ENCODE measurements at places on chromosomes 13 and 19. TPM values are rescaled to one million over a fixed set of nuclear protein-coding genes. Genes with fewer than 3 reads are reported as not detected.

GRCh38 chr13:36059321-36059720 is 71.9 kb downstream of the DCLK1 start:
- no peak overlapping the region for H3K27ac ChIP-seq
- no peaks in the 10 kb centered on the region for H3K36me3 ChIP-seq
- DNase-seq, result no peak
- no peaks in the 10 kb centered on the region for H3K4me1 ChIP-seq

- DNase-seq, result no peak
- no peak overlapping the region for H3K27ac ChIP-seq
- no peaks in the 10 kb centered on the region for H3K4me1 ChIP-seq
Measured at GRCh38 chr13:97100821-97101220, 106.5 kb upstream of the OXGR1 start.

The CCDC8 gene
- total RNA-seq, result not detected

DNA sequence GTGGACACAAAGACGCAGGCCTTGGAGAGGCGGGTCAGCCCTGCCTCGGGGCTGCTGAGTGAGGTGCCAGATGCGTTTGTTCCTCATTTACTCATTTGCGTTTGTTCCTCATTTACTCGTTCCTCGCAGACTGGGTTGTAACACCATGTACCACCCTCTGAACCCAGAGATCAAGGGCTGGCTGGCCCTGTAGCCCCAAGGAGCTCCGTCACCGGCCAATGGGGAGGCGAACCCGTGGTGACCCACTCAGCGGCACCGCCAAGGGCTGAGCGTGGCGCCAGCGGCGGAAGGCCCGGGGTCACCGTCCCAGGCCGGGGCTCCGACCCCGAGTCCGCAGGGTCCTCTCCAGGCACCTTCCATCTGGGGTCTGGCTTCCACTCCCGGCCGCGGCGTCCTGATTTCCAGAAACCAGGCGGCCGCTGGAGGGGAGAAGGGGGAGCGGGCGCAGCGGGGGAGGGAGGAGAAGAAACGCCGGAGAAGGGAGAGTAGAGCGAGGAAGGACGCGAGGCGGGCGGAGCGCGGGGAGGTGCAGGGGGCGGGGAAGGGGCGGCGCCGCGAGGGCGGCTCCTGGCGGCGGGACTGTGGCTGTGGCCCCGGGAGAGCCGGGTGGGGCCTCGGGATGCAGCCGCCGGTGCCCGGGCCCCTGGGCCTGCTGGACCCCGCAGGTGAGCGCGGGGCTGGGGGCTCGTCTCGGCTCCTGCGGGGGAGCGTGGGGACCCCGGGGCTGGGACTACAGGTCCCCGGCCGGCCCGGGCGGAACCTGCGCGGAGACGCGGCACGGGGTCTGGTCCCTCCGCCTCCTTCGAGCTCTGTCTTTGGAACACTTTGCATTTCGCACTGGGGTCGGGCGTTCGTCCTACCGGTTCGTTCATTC is at the start of gene TMEM255B:
TSS of gene TMEM255B (plus strand) at position 576 of the 874 bp plus-strand sequence. CDS start at position 620, 44 bp downstream.
- peak within 1 kb of the TSS; percentile 59 for H3K4me3 ChIP-seq
- peaks cover 14% of the 10 kb centered on the region for H3K4me1 ChIP-seq
- no peak within 1 kb of the TSS for H3K27ac ChIP-seq
- peak; percentile 59 for DNase-seq
- no peaks in the 10 kb centered on the region for H3K36me3 ChIP-seq
- H3K27me3 ChIP-seq, result peaks cover 37% of the 10 kb centered on the region

DNA sequence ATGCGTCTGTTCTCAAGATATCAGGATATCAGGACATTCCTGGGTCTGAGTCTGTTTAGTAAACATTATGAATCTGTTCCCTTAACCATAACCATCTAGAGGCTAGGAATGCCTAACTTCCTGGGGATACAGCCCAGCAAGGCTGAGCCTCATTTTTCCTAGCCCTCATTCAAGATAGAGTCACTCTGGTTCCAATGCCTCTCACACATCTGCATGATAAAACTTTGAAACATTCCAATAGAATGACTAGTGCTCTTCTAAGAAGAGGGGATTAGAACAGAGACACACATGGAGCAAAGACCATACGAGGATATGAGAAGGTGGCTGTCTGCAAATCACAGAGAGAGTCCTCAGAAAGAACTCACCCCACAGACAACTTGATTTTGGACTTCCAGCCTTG is 20.6 kb upstream of the CABP5 start:
- H3K4me1 ChIP-seq, result no peaks in the 10 kb centered on the region
- no peaks in the 10 kb centered on the region for H3K36me3 ChIP-seq
- DNase-seq, result no peak
- no peak overlapping the region for H3K4me3 ChIP-seq

DNA sequence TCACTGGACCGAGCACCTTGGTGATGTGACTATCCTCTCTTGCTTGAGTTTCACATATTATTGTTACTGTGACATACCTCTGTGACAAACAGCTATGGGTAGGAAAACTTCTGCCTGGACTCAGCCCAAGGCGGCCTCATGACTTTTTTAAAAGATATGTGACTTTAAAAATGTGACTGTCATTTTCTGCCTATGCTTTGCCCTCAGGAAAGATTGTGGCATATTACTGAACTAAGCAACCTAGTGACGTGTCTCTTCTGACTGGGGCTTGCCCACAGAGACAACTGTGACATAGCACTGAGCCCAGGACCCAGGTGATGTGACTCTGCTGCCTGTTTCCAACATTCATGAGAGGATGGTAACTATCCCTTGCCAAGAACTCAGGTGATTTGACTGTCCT is 84.8 kb downstream of the ZNF728 start:
- no peaks in the 10 kb centered on the region for H3K36me3 ChIP-seq
- DNase-seq, result no peak
- H3K27me3 ChIP-seq, result no peaks in the 10 kb centered on the region

DNA sequence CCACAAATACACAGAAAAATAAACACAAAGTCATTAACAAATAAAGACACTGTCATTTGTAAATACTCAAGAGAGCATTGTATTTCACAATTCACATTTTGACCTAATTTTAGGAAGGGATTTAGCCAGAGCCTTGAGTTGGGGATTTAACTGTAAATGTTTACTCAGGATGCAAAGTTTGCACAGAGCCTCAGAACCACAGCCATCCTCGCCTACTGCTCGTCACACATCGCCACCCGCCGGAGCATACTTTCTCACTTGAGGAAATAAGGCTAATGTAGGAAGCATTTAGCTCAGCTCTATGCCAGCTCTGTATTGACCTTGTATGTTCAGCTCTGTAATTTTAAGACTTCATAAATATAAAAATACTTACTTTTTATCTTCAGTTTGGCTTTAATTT is 442.7 kb downstream of the OXGR1 start:
- H3K27me3 ChIP-seq, result no peaks in the 10 kb centered on the region
- no peaks in the 10 kb centered on the region for H3K4me1 ChIP-seq
- H3K4me3 ChIP-seq, result no peak overlapping the region
- no peak for DNase-seq
- H3K27ac ChIP-seq, result no peak overlapping the region

GRCh38 chr19:50922317-50922853 is 11.2 kb upstream of the KLK4 start:
- H3K36me3 ChIP-seq, result no peaks in the 10 kb centered on the region
- no peaks in the 10 kb centered on the region for H3K27me3 ChIP-seq
- peak; percentile 71 for DNase-seq
- no peak overlapping the region for H3K27ac ChIP-seq
- no peak overlapping the region for H3K4me3 ChIP-seq

DNA sequence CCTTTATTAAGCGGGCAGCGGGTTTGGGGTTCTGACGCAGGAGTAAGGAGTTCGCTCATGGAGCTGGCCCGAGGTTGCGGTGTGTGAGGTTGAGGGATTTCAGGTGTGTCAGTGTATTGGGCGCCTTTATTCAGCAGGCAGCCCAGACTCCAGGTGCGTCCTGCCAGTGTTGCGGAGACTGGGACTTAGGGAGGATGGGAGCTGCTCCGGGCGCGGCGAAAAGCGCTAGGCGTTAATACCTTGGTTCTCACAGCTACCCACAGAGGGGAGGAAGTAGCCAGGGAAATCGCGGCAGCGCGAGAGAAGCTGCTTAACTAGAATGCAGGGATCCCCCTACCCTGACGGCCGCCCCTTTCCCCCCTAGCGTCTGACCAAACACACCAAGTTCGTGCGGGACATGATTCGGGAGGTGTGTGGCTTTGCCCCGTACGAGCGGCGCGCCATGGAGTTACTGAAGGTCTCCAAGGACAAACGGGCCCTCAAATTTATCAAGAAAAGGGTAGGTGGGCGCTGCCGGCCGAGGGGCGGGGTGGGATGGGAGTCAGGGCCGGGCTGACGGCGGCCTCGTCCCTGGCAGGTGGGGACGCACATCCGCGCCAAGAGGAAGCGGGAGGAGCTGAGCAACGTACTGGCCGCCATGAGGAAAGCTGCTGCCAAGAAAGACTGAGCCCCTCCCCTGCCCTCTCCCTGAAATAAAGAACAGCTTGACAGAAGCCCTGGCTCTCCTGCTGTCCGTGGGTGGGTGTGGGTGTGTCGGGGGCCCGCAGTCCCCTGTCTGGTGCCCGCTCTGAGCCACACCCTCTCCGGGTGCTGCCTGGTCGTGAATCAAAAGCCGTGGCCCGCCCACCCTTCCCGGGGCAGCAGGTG is 1.1 kb downstream of the RPL36 start:
- peak overlapping the region; percentile 86 for H3K4me3 ChIP-seq
- peak overlapping the region; percentile 83 for H3K27ac ChIP-seq
- peaks cover 36% of the 10 kb centered on the region for H3K4me1 ChIP-seq
- H3K27me3 ChIP-seq, result no peaks in the 10 kb centered on the region

GRCh38 chr13:91349992-91350911 is 2.8 kb downstream of the MIR17HG start:
- H3K27me3 ChIP-seq, result no peaks in the 10 kb centered on the region
- peaks cover 39% of the 10 kb centered on the region for H3K4me1 ChIP-seq
- peaks cover 27% of the 10 kb centered on the region for H3K36me3 ChIP-seq
- no peak overlapping the region for H3K27ac ChIP-seq

The DPF1 gene
- not detected for total RNA-seq

The MIPEP gene
- 9.1 TPM for total RNA-seq

The ZNF471 gene
- total RNA-seq, result 1.7 TPM

GRCh38 chr19:15464394-15465385 is at the start of gene RASAL3:
TSS of gene RASAL3 (minus strand) at chr19:15464544. CDS start at chr19:15464358, 186 bp downstream.
- peak within 1 kb of the TSS; percentile 91 for H3K27ac ChIP-seq
- peaks cover 21% of the 10 kb centered on the region for H3K36me3 ChIP-seq
- peak within 1 kb of the TSS; percentile 98 for H3K4me3 ChIP-seq
- peak; percentile 48 for DNase-seq

DNA sequence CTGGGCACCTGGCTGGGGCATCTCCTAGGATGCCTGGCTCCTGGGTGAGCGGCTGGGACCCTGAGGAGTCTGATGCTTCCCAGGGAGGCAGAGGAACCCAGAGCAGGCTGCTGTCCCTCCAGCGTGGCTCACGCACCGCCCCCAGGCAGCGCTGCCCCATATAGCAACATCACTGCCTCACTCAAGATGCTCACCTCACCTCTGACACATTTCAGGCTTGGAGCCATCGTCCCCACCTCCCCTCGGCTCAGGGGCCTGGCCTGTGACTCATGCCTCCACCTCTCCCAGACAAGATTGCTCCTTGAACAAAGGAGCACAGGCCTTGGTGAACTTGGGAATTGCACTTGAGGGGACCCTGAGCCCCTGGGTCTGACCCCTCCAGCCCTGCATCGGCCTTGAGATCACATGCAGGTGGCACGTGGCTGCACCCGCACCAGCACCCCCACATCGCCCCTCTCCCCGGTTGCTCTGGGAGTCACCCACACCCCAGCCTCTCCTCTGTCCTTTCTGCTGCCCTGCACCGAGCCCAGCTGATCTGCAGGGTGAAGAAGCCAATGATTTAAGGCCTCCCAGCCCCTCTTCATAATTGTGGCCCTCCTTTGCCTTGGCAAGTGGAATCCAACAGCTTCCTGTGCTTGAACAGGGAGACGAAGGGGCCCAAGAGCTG is 11.2 kb downstream of the CEBPA start:
- no peaks in the 10 kb centered on the region for H3K36me3 ChIP-seq
- H3K27me3 ChIP-seq, result no peaks in the 10 kb centered on the region
- H3K4me3 ChIP-seq, result no peak overlapping the region
- H3K27ac ChIP-seq, result no peak overlapping the region
- no peak for DNase-seq

DNA sequence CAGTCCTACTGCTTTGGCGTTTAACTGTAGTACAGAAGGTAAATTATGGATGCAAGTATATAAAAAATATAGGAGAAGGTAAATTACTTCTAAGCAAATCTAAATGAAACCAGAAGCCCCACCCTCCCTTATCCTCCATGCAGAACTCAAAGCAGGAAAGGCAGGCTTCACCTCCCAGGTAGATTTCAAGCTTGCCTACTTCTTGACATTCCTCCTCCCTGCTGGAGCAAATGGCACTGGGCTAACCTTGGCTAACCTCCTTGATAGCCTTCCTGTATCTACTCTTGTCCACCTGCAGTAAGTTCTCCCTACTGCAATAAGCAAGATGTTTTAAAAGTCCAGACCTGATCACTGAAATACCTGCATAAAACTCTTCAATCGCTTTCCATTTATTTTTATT is 396.0 kb downstream of the IRS2 start:
- no peaks in the 10 kb centered on the region for H3K4me1 ChIP-seq
- no peaks in the 10 kb centered on the region for H3K36me3 ChIP-seq
- no peak for DNase-seq
- no peak overlapping the region for H3K4me3 ChIP-seq

The RYR1 gene
- 6.2 TPM for total RNA-seq

GRCh38 chr19:46435009-46435408 is 6.3 kb upstream of the PNMA8C start:
- no peaks in the 10 kb centered on the region for H3K27me3 ChIP-seq
- H3K36me3 ChIP-seq, result no peaks in the 10 kb centered on the region
- H3K27ac ChIP-seq, result no peak overlapping the region
- H3K4me3 ChIP-seq, result no peak overlapping the region
- H3K4me1 ChIP-seq, result no peaks in the 10 kb centered on the region

GRCh38 chr19:57934820-57935665 is at the start of gene ZNF418:
TSS of gene ZNF418 (minus strand) at chr19:57935402. CDS start at chr19:57933822, 1,580 bp downstream.
- H3K27me3 ChIP-seq, result no peaks in the 10 kb centered on the region
- no peaks in the 10 kb centered on the region for H3K36me3 ChIP-seq
- peak within 1 kb of the TSS; percentile 33 for H3K4me3 ChIP-seq
- DNase-seq, result peak; percentile 60

DNA sequence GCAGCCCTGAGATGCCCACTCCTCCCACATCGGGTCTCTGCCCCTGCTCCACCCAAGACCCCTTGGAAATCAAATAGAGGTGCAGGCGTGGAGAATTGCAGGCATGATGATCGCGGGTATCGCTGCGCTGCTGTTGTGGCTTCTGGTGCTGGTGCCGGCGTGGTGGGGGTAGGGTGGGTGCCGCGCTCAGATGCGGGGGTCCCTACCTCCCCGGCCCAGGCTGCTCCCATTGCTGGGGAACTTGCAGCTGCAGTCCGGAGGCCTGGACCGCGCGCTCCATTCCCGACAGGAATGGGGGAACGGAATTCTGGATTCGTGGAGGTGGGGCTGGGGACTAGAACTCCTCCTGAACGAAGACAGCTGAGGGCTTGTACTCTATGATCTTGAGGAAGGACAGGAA is 20.4 kb downstream of the CYP2F1 start:
- H3K36me3 ChIP-seq, result no peaks in the 10 kb centered on the region
- H3K27ac ChIP-seq, result no peak overlapping the region
- H3K27me3 ChIP-seq, result no peaks in the 10 kb centered on the region
- no peak for DNase-seq

The OR7D4 gene
- total RNA-seq, result not detected

Data from CD4-positive, alpha-beta memory T cell (primary cell).